Activated naive CD4-positive, alpha-beta T cell (primary cell): ENCODE measurements at places on chromosomes 16 and 17.
A peak's percentile ranks its signal among the peaks of the same experiment; 100 is the strongest.

DNA sequence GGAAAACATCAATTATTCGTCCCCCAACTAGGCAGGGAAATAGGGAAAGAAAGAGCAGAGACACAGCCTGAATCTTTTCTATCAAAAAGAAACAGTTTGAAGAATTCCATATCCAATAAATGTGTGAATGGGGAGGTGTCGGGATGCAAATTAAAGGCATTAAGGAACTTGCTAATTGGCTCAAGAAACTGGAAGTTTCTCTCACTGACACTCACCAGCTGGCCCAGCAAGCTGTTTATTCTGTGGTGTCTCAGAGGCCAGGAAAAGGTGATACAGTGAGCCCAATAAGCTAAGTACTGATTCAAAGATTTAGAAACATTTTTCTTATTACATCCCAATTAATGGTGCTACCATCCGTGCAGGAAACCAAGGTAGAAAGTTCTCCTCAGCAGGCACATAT lies 104.4 kb upstream of the CLEC3A start:
- no peak for DNase-seq

GRCh38 chr16:68064791-68065365 lies 20.3 kb upstream of the NFATC3 start:
- peak; percentile 50 for DNase-seq

- no peak for DNase-seq
Measured at GRCh38 chr17:38567350-38567749, 38.4 kb downstream of the SRCIN1 start.

- DNase-seq: no peak
Measured at GRCh38 chr17:80864751-80865150, 126.9 kb upstream of the CHMP6 start.

DNA sequence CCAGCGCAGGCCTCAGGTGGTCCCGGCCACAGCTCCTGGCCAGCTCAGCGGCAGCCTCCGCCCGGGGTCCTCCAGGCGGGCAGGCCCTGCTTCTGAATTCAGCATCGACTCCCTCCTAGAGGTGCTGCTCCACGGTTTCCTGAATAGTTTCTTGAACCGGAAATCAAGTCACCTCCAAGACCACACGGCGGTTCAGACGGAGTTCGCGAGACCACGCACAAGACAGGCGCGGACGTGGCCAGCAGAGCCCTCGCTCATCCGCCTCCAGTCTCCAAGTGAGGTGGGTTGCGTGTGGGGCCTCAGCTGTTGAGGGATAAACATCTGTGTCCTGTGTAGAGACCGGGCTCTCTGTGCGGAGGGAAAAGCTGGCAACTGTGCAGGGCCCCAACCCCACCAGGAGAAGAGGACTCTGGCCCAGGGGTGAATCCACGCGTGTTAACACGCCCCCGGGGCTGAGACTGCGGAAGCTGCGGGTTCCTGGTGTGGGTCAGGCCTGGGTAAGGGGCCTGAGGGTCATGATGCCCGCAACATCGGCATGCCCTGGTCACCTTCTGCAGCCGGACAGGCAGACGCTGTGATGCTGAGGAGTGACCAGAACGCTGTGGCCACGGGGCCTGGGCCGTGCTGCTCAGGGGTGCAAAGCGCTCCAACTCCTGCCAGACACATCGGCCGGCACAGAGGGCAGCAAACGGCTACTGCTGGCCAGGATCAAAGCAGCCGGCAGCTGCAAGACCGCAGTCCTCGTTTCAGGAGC lies 55.0 kb upstream of the METRNL start:
- DNase-seq: no peak

GRCh38 chr17:30309591-30309990 lies 17.8 kb upstream of the BLMH start:
- no peak for DNase-seq

DNA sequence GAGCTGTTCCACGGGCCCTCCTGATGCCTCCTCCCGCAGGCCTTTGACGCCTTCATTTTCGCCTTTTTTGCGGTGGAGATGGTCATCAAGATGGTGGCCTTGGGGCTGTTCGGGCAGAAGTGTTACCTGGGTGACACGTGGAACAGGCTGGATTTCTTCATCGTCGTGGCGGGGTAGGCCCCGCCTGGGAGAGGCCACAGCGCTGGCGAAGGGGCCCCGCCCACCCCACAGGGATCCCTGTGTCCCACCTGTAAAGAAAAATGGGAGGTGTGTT lies 29.7 kb downstream of the TPSG1 start:
- no peak for DNase-seq

- no peak for DNase-seq
Measured at GRCh38 chr16:55044201-55044975, 113.7 kb downstream of the IRX5 start.

DNA sequence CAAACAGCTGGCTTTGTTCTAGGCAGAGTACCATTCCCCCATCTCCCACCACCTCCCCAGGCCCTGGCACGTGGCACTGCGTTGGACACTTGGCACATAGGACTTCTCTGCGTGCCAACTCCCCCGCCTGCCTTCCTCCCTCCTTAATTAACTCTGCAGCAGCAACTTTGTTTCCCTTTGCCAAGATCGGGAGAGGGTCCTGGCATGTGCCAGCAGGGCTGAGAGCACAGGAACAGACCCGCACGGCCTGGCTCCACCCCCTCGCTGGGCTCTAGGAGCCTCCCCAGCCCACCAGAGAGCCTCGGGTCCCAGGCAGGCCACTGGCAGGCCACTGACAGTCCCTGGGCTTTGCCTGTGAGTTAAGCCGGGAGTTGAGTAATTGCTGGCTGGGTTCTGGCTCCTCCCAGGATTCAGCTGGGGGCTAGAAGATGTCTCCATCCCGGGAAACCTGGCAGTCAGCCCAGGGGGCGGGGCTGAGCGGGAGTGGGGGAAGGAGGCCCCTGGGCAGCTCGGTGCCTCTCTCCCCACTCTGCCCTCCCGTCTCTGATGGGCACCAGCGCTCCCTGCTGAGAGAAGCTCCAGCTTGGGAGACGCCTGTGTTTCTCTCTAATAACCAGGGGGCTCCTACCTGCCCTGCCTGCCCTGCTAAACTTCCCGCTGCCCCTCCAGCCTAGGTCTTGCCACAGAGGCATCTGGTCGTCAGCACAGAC lies 224.0 kb upstream of the TNRC6C start:
- no peak for DNase-seq

DNA sequence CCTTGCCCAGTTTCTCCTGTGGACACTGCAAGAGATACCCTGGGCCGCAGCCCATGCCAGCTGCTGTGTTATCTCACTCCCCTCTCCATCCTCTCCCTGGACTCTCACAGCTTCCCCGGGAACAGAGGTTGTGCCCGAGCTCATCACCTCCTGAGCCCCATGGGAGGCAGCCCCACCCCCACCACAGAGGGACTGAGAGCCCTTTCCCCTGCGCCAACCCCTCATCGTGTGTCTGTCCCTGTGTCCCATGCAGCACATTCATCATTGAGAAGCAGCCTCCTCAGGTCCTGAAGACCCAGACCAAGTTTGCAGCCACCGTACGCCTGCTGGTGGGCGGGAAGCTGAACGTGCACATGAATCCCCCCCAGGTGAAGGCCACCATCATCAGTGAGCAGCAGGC lies 12.7 kb downstream of the STAT5A start:
- DNase-seq: no peak

- DNase-seq: no peak
Measured at GRCh38 chr16:56606476-56607108, 1.8 kb upstream of the MT2A start.

GRCh38 chr16:11093572-11094074 lies 149.3 kb downstream of the CLEC16A start:
- DNase-seq: no peak

DNA sequence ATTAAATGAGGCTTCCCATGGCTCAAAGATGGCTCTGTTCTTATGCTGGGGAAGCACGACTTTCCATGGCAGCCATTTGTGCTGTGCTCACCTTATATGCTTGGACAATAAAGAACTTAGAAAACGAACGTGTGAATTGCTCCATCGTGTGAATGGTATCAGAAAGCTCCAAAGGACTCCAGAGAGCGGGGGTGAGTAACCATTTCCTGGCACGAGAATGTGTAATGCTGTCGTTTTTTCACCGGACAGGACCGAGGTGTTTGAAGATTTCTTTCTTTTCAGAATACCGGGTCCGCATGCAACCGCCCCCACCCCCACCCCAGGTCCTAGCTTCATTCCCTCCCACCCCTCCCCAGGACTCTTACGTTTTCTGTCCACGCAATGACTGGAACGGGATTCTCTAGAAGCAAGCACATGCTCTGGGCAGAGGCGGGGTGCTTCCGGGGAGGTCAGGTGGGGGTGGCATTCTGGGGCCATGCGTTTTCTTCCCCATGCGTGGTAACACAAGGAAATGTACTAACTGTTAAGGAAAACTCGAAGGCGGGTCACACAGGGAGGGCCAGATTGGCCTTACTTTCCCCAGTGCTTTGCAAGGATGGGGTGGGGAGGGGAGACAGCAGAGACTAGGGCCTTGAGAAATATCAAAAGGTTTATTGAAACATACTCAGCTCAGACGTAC lies 26.2 kb downstream of the GPRC5B start:
- no peak for DNase-seq

DNA sequence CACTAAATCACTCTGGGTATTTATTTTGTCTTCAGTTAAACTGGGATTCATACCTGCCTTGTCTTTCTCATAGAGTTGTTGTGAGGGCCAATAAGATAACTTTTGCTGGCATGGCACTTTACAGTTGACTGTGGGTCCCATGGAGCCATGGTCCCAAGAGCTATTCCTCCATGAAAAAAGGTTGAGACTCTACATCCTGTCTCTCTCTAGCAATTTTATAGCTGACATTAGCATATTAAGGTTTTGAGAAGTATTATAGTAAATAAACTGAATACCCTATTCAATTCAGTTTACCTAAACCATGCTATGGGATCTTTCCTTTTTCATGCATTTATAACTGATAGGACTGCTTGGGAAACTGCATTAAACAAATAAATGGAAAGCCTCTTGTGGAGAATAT lies 17.4 kb downstream of the OGFOD1 start:
- no peak for DNase-seq

DNA sequence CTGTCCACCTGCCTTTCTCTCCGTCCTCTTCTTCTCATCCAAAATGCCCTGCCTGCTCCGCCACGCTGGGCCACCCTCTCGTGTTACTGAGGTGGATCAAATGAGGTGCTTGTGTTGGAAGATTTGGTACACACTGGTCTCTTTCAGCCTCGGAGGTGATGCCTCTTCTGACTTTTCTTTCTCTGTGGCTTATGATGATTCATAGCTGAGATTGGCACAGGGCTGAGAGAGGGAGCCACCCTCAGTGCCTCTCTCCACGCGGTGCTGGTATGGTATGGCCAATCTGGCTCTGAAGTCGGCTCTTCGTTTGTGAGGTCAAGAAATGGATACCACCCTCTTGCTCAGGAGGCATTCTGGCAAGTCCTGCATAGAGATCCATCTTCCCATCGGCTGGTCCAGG lies 82.4 kb downstream of the PLCG2 start:
- DNase-seq: no peak

DNA sequence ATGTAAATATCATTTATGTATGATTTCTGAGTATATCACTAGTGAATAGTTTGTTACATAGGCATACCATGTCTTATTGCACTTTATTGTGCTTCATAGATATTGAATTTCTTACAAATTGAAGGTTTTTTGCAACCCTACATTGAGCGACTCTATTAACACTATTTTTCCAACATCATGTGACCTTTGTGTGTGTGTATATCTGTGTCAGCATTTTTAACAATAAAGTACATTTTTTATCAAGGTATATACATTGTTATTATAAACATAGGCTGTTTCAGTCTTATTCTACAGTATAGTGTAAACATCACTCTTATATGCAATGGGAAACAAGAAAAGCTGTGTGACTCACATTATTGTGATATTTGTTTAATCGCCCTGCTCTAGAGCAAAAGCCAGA lies 1944.9 kb downstream of the TP53TG3F start:
- no peak for DNase-seq

- no peak for DNase-seq
Measured at GRCh38 chr17:78873519-78874340, 29.3 kb downstream of the CEP295NL start.

GRCh38 chr17:32342603-32343325 lies 791 bp upstream of the C17orf75 start:
- no peak for DNase-seq

DNA sequence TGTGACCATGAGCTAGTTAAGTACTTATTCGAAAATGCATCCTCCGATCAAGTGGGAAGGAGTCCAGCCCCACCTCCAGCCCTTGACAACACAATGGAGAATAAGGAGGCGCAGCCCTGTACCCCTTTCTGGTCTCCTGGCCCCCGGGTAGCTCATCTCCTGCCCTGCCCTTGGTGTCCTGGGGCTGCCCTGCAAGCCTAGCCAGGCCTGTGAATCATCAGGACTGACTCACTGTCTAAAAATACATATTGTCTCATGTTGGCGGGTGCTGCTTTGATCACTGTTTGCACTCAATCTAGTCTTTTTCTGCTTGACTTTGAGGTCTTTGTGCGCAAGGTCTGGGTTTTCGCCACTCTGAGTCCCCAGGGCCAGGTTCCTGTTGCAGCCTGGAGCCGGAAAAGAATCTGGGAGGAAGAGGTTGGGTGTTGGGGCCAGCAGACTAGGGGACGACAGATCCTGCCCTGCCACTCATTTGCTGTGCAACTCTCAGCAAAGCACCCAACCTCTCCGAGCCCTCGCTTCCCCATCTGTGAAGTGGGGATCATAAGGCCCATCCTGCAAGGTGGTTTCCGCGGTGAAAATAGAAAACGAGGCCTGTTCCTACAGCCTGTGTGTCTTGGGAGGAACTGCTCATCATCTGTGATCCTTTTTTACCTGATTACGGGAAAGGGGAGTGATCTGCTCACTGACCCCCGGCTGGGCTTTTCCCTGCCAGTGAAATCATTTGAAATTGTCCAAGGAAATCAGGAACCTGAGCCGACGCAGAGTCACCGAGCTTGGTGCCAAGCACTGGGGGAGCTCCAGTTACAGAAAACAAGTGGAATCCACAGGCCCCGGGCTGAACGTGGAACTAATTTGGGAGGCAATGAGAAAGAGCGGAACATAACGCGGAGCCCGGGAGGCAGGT lies 230.4 kb downstream of the PARN start:
- DNase-seq: no peak

DNA sequence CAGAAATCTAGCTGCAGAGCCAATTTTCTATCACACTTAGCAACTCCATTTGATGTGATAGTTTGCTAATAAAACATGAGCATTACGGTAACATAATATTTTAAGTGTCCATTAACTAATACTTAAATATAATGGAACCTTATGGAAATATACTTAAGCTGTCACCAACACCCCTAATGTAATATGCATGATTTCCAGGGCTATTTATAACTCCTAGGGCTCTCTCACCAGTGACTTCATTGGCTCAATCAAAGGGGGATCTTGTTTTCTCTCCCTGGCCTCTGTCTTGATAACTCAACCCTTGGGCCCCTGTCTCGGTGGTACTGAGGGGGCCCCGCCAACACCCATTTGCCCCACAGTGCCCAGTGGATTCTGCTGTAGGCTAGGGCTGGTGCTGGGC lies 170.4 kb downstream of the SALL1 start:
- no peak for DNase-seq
